ENCODE measurements at places on chromosomes 2 and 18. TPM values are rescaled to one million over a fixed set of nuclear protein-coding genes. Genes with fewer than 3 reads are reported as not detected.

DNA sequence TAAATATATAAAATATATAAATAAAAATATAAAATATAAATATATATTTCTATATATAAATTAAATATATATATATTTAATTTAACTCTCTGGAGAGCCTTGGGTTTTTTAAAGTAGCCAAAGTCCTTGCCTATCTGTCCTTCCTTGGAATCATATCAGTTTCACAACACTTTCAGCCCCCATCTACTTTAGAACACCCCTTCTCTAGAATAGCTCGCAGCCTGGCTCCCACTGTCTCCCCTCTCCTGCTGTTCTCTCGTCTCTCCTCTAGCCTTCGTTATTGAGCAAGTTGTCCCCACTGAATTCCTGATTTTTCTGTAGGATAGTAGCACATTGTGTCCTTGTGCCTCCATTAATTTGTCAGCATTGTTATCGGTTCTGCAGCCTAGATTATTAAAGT lies 677.0 kb downstream of the RNF144A start:
- DNase-seq, result no peak

DNA sequence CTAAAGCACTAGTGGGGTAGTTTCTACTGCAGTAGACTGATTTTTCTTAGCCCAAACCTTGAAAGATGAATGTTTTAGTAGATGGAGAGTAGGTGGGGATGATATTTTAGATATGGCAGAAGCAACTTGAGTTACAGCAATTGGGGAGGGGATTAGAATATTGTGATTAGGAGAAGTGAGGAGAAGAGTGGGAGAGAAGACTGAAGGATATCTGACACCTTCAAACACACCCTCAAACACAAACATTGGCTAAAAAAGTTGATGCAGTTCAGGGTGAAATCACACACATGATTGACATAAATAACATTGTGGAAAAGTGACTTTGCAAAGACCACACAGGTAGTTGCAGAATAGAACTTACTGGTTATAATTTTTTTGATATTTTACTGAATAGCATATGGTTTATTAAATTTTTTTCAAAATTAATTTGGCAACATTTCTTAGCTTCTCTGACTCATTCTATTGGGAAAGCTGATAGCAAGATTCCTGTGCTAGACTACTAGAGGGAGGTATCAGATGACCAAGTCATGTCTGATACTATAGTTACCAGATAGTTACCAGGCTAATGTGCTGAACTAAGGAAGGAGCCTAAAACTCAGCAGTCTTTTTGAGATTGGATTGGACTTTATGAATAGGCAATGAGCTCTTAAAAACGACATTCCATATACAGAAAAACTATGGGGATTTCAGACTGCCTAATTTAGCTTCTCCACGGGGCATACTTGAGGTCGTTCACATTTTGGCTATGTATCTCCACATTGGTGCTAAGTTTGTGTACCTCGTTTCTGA lies 73.0 kb downstream of the ACTR3 start:
- no peak for DNase-seq

- DNase-seq, result peak; percentile 42
Measured at GRCh38 chr2:133486771-133487191, 81.5 kb downstream of the NCKAP5 start.

- no peak for DNase-seq
Measured at GRCh38 chr18:51881394-51881793, 458.6 kb upstream of the DCC start.

DNA sequence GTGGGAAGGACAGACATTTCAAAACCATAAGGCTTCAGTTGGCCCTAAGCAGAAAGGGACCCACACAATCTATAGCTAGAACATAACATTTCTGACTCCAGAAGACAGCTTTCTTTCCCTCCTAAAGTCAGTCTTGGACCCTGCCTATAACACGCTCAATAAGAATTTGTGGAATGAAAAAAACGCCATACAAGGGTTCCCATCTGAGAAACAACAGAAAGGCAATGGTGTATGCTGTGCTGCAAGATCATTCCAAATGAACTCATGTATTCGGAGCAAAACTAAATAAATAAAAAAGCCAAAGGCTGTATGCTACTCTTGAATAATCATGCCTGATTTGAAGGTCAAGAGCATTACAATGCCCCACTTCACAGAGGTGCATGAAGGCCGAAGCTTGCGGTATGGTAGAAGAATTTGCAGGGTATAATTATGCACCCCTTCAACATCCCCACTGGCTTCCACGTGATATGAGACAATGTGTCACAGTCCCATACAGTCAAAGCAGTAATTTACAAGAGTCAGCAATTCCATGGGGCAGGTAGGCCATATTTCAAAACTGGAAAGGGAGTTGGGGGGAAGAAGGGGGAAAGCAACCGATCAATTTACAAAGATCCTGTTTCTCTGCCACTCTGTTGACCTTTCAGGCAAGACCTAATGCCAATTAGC lies 61.4 kb upstream of the SLC14A2 start:
- no peak for DNase-seq

DNA sequence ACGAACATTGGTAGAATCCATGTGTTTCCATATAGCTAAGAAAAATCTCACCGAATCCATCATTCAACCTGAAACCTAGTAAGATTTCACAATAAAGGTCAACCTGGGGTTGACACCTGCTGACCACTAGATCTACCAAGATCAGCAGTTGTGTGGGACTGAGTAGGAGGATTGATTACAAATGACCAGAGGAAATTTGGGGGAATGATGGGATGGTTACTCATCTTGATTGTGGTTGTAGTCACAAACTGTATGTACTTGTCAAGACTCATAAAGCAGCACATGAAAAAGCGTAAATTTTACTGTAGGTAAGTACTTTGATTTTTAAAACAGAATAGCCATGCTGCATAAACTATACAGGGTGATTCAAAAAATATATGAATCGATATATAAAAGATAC lies 14.7 kb downstream of the DAPL1 start:
- DNase-seq, result no peak

Gene ACTR3
- polyA plus RNA-seq, result 163 TPM

Gene IL36RN
- polyA plus RNA-seq, result not detected

Gene IL36G
- polyA plus RNA-seq, result not detected

Gene SRD5A2
- polyA plus RNA-seq, result 0.08 TPM

Data from renal pelvis (tissue), 12 donors.